ENCODE measurements at places on chromosomes 11 and 22. TPM values are rescaled to one million over a fixed set of nuclear protein-coding genes. Genes with fewer than 3 reads are reported as not detected.

DNA sequence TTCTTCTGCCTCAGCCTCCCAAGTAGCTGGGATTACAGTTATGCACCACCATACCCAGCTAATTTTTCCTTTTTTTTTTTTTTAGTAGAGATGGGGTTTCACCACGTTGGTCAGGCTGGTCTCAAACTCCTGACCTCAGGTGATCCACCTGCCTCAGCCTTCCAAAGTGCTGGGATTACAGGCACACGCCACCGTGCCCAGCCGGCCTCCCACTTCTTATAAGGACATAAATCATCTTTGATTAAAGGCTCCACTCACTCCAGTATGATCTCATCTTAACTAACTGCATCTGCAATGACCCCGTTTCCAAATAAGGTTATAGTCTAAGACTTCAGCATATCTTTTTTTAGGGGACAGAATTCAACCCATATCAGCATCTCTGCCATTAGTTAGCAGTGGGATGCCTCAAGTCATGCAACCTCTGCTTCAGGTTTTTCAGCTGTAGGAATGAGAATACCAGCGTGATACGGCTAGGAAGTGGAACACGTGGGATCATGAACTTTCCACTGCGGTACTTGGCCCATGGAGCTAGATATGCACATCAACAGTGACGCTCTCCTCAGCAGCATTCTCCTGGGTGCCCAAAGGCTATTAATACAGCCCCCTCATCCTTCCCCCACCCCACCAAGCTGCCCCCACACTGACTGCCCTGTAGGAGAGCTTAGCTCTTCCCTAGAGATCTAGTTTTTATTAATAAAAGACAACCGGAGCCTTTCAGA is 41.4 kb downstream of the MCHR1 start:
- no peak for DNase-seq

DNA sequence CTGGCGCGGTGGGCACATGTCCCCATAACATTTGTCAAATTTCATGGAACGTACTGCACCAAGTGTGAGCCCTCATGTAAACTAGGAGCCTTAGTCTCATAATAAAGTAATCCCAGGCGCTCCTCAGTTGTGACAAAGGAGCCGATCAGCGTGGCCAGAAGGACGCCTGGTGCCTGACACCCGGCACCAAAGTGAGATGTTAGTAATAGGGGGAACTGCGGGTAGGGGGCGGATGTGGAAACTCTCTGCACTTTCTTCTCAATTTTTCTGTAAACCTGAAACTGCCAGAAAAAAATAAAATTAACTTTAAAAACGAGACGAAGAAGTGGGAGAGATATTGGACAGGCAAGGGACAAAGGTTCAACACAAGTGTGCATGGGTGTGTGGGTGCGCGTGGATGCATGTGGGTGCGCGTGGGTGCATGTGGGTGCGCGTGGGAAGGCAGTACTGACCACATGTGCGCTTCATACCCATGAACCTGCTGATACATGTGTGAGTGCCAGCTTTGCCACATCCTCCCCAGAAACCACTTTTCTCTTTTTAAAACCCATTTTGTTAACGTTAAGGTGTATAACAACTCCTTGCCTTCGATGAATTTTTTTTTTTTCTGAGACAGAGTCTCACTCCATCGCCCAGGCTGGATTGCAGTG is 55.4 kb upstream of the LINC01488 start:
- no peak for DNase-seq

DNA sequence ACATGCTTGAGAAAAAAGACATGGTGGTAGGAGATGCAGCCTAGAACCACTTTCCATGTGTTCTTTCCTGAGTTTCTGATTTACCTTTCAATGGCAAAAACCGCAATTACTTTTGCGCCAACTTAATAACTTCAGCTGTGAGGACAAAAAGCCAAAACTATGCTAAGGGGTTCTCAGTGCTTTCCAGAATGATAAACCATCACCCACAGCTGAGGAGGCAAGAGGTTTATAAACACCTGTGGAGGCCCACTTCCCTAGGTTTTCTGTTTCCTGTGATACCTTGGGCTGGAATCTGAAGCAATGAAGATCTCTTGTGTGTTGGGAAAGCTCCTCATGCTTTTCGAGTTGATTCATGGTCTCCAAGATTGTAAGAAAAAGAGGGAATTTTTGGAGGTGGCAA is at the start of gene OOSP4A:
OOSP4A (plus strand) TSS at position 301 of the 400 bp plus-strand sequence; CDS start at position 301, 0 bp downstream.
- DNase-seq, result no peak

GRCh38 chr11:102620818-102621561 is 4.1 kb downstream of the MMP20 start:
- DNase-seq, result no peak

- DNase-seq, result no peak
Observed at GRCh38 chr11:110497231-110497978, 67.7 kb downstream of the FDX1 start.

- DNase-seq, result no peak
Observed at GRCh38 chr11:108743851-108744250, 79.0 kb downstream of the DDX10 start.

GRCh38 chr11:26621132-26621531 is 49.1 kb upstream of the MUC15 start:
- DNase-seq, result no peak

DNA sequence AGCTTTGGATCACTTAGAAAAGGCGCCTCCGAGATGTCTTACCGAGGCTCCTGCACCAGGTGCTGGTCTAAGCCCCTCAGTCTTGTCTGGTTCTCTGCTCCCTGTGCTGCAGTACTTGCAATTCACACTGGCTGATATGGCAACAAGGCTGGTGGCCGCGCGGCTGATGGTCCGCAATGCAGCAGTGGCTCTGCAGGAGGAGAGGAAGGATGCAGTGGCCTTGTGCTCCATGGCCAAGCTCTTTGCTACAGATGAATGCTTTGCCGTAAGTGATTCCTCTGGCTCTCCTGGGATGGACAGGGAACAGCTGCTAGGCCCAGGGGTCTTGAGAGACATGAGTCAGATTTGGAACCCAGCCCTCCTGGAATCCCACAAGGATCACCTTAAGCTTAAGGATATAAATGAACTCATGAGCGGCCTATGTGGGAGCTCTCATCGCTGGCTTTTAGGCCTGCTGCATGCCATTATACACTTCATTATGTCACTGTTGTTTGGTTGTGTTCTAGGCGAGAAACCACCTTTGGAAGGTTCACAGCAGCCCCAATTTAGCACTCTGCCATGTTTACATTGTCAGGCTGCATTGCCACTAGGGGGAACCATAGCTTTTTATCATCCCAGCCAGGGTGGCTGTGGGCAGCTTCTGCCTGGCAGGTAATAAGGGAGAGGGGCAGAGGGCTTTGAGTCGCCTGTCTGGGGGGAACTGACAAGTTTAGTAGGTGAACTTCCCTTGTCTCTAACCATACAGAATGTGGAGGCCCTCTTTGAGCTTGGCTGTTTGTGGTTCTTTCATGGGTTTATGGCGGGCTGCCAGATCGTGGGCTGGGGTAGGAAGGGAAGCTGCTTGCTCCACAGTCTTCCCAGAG is 8.5 kb downstream of the ACAD8 start:
- no peak for DNase-seq

- no peak for DNase-seq
Observed at GRCh38 chr11:86181379-86181778, 63.2 kb upstream of the EED start.

GRCh38 chr11:60781286-60781980 is 3.7 kb upstream of the MS4A10 start:
- no peak for DNase-seq

DNA sequence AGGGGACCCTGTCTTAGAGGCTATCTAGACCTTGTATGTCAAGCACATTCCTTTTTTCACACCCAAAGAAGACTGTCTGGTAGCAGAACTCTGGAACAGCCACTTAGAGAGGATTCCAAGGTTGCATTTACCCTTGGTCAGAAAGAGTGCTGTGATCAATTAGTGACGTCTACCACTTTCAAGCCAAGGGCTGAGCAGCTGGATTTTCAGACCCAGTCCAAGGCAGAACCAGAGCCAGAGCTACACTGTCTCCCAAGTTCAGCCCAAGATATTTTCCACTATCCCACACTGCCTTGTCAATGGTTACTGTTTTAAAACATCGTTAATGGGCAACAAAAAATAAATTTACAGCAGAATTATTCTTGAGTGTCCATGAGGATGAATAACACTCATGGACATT is 24.0 kb downstream of the ABCC8 start:
- DNase-seq, result no peak

GRCh38 chr11:133697161-133697560 is 148.2 kb downstream of the SPATA19 start:
- no peak for DNase-seq

GRCh38 chr11:8567602-8568198 is 26.3 kb downstream of the STK33 start:
- DNase-seq, result no peak

- DNase-seq, result no peak
Observed at GRCh38 chr11:473962-474785, 24.1 kb downstream of the PTDSS2 start.

Gene ZNF215
- 2.0 TPM for total RNA-seq

Gene TP53I11
- 50.6 TPM for total RNA-seq

Gene MMP7
- total RNA-seq, result 6.9 TPM

Gene FIBIN
- total RNA-seq, result 118 TPM

Gene GRIA4
- not detected for total RNA-seq

Gene RBM4
- total RNA-seq, result 61.1 TPM
